Cardiac septum (tissue), 1 donor: ENCODE measurements at places on chromosomes 1 and 21. TPM values are rescaled to one million over a fixed set of nuclear protein-coding genes. Genes with fewer than 3 reads are reported as not detected.
A peak's percentile ranks its signal among the peaks of the same experiment; 100 is the strongest.

GRCh38 chr1:2556678-2557481 is 709 bp downstream of the TNFRSF14 start:
- DNase-seq = no peak

GRCh38 chr1:202704601-202705000 is 5.7 kb downstream of the SYT2 start:
- DNase-seq = no peak

DNA sequence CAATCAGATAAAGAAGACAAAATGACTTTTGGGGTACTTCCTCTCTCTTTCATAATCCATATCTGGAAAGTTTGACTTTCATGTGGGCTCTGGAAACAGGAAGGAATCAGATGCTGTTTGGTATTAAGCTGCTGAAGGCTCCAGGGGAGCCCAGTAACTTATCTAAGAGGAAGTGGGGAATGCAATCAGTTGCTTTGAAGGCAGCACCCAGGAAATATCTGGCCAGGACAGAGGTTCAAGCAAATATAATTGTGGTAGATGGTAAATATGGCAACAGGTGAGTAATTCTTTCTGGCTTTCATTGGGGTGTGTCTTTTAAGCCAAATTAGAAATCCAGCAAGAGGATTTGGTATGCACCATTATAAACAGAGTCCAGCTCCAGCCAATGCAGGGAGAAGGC is 44.4 kb downstream of the COLGALT2 start:
- DNase-seq = no peak

Gene KIAA1614
- total RNA-seq = 11.4 TPM

- DNase-seq = no peak
Observed at GRCh38 chr1:194548071-194548470, 1361.7 kb upstream of the B3GALT2 start.

DNA sequence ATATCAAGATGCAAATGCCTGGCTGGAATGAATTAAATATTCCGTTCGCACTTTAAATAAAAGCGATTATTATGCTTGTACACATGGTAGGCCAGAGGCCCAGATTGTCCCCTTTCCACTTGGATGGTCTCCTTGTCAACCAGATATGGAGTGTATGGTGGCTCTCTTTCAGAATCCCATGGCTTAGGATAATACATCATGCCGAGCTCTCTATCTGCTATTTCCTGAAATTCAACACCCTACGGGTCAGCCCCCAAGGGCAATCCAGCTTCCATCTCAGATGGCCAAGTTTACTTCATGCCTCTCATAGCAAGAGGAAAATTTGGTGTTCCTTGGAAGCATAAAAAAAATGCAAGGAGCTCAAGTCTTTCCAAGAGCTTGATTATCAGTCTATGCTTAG is 25.4 kb upstream of the FMO1 start:
- DNase-seq = no peak

Gene KCNE1
- 17.7 TPM for total RNA-seq

GRCh38 chr1:17617787-17618557 is 78.5 kb downstream of the ARHGEF10L start:
- DNase-seq = peak; percentile 88

Gene C1orf87
- not detected for total RNA-seq

DNA sequence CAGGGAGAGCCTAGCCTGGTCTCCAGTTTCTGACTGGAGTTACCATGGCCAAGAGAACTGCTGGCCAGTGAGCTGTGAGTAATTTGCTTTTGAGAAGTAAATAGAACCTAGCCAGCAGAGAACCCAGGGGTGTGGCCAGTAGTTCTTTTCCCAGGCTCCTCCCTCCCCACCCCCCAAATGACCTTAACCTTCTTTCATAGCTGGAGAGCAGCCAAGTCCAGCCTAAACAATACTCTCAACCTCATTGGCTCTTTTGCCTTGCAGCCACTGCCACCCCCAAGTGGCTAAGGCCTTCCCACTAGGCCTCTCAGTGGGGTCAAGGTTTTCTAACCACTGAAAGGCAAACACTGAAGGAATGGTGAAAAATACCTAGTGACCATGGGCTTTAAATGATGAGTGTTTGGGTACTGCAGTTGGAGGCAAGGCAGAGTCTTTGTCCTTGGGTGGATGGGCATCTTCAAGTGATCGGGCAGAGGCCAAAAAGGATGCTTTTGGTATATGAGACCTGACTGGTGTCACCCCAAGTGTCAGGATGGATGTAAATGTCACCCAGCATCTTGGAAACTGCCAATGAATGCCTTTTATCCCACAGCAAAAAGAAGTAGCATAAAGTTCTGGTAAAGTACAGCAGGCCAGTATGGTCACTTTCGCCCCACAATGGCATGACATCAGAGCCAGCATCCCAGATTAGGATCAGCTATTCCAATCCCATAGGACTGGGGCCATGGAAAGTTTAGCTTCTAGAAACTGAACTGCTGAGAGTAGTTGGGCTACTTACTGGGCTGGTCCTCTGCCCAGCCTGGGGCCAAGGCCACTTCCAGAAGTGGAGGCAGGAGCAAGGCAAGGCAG is 3.5 kb upstream of the PIGV start:
- DNase-seq = no peak

Gene ADAMTS1
- 92.5 TPM for total RNA-seq

Gene RGS4
- 10.7 TPM for total RNA-seq

- peak; percentile 55 for DNase-seq
Observed at GRCh38 chr21:45278156-45278911, 9.4 kb downstream of the POFUT2 start.

Gene UBL4B
- not detected for total RNA-seq

GRCh38 chr1:96926176-96926575 is 204.6 kb downstream of the PTBP2 start:
- no peak for DNase-seq
